ENCODE measurements at places on chromosomes 1 and 21.

DNA sequence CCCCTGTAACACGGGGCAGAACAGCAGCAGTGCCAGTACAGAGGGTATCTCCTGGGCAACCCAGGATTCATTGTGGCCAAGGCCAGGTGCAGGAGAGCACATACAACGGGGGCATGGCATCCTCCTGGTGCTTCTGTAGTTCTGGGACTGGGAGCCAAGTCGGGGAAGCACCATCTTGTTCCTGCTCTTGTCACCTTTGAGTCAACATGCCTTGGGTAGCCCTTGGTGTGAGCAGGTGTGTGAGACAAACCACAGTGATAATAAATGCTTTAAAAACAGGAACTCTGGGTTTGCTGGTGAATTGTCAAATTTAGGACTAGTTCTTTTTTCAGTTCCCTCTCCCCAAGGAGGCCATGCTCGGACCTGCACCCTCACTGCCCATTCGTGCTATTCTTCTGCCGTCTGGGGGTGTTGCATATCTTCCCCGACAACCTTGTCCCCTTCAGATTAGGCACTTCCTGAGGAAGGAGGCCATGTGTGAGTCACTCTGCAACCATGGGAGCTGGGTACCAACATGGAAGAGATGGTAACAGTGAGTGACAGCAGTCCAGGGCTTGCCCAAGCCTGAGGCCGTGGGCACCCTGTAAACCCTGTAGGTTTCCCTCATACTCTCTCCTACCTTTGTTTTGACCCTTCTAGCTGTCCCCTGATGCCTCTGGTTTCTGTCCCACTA is 150.2 kb downstream of the GRIK3 start:
- DNase-seq, result no peak

DNA sequence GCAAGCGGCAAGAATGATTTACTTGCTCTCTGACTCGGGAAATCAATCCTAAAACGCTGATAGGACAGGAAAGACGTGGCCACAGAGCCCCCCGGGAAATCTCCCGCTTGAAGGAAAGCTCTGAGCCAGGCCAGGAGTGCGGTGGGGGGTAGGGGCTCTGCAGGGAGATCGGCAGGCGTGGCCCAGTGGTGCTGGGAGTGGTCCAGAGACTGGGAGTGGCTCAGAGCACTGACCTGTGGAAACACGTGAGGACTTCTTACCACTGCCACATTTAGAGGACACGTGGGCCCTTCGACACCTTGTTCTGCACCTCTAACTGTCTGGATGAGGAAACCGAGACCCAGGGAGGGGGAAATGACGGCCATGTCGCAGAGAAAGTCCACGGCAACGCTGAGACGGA is 130.0 kb upstream of the KLHDC7A start:
- no peak for DNase-seq

DNA sequence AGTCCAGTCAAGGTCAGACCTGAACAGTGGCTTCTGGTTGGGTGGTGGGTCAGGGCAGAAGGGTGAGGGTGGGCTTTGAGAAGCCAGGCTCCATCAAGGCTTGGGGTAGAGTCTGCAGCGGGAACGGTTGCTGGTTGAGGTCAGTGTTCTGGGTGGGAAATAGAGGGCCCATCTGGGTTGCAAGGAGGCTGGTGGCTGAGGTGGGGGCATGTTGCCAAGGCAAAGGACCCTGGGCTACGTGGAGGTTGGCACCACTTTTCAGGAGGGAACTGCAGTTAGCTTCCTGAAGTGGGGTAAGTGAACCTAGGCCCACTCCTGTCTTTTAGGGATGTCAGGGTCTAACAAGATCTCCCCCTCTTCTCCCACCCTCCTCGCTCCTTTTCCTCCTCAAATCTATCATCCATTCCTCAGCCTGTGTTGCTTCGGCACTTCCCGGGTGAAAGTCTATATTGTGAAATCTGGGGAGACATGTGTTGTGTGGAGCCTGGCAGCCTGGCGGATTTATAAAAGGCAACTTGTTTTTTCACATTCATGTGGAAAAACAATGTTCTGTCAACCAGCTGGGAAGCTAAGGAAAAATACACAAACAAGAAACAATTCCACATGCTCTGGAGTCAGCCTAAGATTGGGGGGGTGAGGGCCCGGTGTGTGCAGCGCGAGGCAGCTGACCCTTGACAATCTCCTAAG is 1.5 kb downstream of the IL22RA1 start:
- DNase-seq, result no peak

GRCh38 chr1:200969726-200970561 is 53.6 kb downstream of the KIF21B start:
- no peak for DNase-seq

DNA sequence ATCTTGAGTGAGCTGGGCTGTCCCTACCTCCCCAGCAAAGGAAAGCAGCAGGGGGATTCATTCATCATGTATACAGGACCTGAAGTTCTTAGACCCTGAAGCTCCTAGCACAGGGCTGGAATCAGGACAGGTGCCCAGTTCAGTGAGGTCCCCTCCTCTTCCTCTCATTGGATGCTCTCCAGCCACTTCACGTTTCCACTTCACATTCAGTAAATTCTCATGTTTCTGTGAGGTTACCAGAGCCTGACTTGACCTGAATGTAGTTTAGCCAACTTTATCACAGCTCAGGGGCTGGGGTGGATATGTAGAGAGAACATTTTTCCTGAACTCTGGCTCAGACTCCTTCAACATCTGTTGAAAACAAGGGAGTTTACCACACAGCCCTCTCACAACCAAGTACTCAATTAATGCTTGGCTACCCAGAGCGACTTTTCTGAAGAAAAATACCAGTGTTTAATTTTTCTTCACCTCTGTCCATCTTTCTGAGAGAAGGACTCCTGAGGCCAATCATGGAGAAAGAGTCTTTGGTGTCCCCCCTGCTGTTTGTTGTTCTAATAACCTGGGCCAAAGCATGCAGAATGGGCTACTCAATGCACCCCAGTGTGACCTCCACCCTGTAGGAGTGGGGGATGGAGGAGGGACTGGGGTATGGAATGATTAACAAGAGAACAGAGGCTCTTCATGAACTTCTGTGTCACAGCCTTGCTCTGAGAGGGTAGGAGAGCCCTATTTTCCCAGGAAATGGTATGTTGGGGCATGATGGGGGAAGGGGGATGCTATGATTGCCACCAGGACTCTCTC is 108.3 kb upstream of the FGGY start:
- no peak for DNase-seq

DNA sequence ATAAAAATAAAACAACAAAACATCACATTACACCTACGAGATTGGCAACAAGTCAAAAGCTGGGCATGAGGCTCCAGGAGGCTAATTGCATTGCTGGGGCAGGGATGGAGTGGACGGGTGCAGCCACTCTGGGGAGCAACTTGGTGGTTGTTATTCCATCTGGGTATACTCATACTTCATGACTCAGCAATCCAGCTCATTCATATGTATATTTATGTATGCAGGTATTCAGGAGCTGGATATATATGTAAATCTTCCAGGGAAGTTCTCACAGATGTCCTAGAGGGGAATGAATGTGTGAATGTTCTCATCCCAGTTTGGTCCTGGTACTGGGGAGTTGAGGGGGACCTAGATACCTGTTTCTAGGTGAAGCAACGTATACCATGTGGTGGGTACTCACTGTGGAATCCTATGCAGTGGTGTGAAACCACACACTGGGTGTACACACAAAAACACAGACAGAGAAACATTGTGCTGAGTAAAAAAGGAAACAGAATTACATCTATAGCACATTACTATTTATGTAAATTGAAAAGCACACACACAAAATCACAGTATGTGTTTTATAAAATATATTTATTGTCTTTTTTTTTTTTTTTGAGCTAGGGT is 79.7 kb upstream of the RAB4A start:
- peak; percentile 12 for DNase-seq

DNA sequence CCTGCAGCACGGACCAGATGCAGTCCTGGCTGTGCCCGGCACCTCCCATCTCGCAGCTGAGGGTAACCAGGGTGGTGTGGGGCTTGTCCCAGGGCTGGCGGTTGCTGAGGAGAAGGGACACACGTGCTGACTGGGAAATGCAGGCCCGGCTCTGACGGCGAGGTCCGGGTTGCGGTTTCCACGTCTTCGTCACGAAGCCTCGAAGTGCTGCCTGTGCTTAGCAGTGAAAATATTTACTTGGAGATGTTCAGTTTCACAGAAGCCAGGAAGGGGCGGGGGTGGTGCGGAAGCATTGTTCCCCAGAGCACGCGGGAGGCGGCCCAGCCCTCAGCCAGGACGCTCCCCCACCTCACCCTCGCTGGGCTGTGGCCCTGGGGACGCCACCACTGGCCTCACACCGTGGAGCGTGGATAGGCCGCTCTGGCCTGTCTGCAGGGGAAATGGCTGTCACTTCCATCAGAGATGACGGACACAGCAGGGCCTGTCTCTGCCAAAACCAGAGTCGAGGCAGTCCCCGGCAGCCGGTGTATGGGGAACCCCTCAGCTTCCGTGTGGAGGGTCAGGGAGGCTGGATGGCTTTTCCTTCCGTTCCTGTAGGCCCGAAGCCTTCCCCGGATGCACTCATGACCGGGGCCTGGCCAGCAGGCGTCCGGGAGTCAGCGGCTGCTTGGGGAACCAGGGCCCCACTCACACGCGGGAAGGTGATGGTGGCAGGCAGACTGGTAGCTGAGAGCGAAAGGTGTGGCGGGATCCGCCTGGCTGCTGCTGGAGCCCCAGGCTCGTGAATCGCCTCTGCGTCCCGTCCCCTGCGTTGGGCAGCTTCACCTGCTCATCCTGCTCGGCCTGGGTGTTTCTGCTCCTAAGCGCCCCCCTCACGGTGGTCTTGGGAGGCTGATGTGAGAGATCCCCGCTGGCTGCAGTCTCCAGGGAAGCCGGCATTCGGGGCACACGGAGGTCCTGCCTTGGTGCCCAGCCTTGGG is 14.7 kb upstream of the POFUT2 start:
- DNase-seq, result no peak

GRCh38 chr1:31811605-31812004 is 4.2 kb downstream of the SPOCD1 start:
- DNase-seq, result peak; percentile 82

- no peak for DNase-seq
Measured at GRCh38 chr1:152349611-152350010, 10.2 kb downstream of the FLG2 start.

DNA sequence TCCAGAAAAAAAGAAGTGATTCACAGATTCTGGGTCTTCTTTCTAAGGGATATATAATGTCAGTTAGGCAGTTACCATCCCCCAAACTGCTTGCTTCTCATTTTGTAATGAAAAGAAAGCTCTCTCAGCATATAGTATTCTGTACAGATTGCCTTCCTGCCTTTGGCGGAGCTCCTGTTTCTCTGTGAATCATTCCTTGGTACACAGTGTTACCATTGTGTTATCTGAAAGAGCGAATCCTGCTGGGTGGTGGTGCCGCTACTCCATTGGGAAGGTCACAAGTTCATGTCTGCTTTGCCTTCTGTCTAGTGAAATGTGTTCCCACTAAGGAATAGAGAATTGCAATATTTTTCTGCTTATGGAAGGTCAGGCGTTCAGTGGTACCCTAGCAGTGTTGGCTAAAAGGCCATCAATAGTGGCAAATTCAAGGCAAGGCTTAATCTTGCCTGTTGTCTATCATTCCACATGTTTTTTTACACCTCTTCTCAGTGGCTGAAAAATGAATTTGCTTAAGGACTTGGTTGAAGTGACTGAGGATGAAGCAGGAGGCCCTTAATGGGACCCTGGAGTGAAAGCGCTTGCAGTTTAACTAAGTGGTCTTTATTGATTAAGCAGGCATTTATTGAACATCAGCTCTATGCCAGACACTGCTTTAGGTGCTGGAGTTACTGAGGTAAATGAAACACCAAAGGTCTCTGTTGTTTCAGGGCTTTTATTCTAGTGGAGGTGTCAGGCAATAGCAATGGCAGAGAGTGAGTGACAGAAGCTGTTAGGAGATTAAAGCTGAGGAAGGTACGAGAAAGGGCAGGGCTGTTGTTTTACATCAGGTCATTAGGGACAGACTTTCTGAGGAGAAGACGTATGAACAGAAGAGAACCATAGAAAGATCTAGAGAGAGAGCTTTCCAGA is 186.7 kb downstream of the PDE4B start:
- no peak for DNase-seq

- no peak for DNase-seq
Measured at GRCh38 chr1:206785182-206785765, 13.0 kb upstream of the IL10 start.

DNA sequence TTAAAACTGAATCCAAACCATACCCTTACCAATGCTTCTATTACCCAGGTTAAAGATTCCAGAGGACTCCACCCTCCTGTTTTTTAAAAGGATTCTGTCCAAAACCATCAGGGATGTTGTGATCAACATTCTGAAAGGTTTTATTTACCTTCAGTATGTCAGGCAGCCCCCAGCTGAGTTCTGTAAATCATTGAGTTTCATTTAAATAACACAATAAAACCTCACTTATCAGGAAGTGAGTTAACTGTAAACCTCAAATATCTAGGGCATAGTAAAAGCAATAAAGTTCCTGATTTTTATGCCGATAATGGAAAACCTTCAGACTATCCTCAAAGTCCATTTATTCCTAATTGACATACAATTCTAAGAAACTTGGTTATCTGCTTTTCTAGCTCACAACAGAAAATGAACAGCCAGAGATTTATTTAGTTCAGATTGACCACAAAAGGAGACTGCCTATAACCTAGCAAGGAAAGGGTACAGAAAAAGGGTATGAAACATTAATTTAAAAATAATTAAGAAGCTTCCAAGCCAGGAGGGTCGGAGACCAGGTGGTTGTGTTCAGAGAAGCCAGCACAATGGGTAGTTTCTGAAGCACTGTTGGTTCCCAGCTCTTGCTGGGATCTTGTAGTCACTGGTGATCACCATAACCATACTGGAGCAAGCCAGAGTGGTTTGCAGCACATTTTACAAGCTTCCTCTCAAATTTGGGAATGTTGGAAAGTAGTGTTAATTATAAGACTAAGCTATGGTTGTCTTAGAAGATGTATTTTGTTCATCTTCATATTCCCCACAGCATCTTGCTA is 336.4 kb upstream of the FMN2 start:
- DNase-seq, result no peak

DNA sequence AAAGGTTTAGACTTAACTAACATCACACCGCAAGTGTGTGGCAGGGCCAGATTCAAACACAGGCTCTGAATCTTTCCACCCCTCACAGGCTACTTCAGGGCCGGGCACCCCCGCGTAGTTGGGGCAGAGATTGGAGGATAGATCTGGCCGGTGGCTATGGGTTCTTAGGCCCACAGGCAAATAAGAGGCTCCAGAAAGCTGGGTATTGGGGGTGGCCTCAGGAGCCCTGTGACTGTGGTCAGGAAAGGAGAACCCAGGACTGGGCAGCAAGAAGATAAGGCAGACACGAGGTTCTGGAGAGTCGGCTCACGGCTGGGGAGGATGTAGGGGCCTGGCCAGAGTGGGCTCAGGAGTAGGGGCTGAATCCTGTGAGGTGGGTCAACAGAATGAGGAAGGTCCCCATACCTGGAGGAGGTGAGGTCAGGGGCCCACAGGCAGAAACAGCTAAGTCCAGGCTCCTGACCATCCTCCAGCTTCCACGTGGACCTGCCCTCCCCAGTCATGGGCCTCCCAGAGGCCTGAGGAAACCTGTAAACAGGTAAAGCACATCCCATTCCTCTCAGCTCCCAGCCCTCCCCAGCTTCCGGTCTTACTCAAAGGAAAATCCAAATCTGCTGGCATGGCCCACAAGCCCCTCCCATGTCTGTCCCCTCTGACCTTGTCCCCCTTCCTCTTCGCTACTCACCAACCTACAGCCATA is 306.2 kb downstream of the MATN1 start:
- DNase-seq, result no peak
